ENCODE measurements at places on chromosomes 13 and 19.

GRCh38 chr19:48186541-48186991, 16.1 kb downstream of the ZSWIM9 start:
- no peak for DNase-seq

- DNase-seq: no peak
These were observed 879.0 kb upstream of the SLITRK5 start for GRCh38 chr13:86792153-86792651.

GRCh38 chr19:31257426-31258130, 91.7 kb downstream of the TSHZ3 start:
- DNase-seq: no peak

DNA sequence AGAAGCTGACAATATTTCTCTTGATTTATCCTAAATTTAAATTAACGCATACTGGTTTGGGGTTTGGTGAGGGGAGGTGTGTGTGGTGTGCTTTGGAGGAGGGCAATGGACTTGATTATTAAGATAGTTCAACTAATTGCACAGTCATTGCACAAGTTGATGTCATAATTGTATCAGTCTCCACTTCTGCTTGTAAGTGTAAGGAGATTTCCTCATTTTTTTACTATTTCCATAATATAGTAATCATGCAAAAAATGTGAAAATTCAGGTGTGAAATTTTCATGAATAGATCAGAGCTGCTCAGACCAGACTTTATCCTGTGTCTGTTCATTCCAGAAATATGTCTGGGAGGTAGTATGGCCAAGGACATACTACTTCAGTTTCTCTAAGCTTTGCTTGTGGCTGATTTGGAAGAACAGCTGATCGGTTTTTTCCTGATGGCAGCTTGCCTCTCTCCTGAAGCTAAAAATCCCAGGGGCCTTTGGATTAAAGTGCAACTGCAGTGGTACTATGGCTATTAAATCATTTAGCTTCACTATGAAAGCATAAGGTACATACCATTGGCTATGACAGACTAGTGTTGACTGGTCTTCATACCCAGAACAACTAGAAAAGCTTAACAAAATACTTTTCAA, 201.8 kb upstream of the MIR17HG start:
- DNase-seq: no peak

GRCh38 chr13:41561170-41561569, 103.8 kb downstream of the RGCC start:
- no peak for DNase-seq

GRCh38 chr19:17873786-17874757, 2.3 kb downstream of the SLC5A5 start:
- DNase-seq: peak; percentile 54

DNA sequence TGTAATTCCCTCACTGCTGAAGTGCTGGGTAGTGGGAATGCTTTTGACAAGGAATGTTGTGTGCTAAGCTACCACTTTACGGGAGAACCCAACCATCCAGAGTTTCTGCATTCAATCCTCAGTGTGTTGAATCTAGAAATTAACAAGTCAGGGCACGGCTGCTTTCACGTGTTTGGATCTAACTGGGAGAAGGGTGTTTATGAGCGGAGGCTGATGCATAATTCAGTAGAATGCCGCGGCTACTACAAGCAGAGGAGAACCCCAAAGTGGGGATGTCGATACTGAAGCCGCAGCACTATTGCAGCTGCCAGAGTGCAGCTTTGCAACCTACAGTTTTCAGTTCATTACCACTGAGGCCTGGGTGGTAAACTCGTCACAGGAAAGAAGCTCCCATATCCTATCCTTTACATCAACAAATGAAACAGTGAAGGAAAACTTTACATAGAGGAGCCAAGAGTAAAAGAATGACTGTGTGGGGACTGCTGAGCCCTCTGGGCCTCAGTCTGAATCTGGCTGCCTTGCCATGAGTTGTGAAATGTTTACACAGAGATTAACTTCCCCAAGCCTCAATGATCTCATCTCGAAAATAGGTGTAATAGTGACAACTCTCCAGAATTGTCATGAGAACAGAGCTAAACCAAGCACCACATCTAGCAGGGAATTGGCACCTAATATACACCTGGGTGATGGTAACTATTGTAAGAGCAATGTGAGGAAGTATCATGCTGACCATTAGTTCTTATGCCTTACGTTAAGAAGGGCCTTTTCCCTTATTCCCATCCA, 531.7 kb downstream of the MYO16 start:
- no peak for DNase-seq

GRCh38 chr13:73365252-73365651, 306.4 kb downstream of the KLF5 start:
- no peak for DNase-seq

DNA sequence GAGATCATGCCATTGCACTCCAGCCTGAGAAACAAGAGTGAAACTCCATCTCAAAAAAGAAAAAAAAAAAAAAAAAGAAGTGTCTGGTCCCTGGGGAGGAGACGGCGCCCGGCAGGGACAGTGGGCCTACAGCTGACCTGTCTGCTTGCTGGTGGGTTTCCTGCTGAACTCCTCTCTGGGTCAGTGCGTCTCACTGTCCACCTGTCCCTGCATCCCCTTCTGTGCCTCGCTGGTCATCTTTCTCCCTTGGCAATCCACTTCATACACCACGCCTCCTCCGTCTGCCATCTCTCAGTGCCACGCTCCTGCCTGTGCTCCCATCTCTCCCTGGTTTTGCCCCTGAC, 63.4 kb downstream of the ACSBG2 start:
- no peak for DNase-seq

- DNase-seq: no peak
These were observed 33.9 kb upstream of the CEACAM8 start for GRCh38 chr19:42628411-42629140.

DNA sequence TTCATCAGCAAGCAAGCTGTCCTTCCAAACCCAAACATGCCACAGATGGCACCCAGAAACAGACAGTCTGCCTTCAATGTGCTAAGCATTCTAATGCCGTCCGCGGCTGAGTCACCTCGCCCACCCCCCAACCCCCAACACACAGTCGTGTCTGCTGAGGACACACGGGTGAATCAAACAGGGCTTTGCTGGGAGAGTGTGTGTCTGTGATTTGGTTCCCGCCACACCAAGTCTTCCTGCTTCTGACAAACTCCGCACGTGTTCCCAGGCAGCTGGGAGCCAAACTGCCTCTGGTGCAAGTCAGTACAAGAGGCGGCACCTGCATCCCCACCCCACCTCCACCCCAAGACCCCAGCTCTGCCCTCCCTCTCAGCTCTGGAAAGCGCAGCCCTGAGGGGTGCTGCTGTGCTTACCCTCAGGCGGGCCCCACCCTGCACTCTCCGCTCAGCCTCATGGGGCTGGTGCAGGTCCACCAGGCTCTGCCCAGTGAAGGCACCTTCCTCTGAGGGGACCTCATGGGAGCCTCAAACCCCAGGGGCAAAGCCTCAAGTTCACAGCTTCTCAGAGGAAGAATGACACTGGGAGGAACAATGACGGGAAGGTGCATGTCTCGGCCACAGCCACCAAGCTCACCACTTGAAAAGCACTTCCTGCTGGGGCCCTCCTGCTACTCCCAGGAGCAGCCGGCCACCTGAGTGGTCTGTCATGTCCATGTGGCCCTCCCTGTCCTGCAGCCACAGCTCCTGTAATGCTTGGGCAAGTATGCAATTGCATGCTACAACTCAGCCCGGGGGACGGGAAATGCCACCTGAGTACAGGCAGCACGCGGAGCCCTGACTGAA, 15.0 kb upstream of the SLC35E1 start:
- DNase-seq: no peak

DNA sequence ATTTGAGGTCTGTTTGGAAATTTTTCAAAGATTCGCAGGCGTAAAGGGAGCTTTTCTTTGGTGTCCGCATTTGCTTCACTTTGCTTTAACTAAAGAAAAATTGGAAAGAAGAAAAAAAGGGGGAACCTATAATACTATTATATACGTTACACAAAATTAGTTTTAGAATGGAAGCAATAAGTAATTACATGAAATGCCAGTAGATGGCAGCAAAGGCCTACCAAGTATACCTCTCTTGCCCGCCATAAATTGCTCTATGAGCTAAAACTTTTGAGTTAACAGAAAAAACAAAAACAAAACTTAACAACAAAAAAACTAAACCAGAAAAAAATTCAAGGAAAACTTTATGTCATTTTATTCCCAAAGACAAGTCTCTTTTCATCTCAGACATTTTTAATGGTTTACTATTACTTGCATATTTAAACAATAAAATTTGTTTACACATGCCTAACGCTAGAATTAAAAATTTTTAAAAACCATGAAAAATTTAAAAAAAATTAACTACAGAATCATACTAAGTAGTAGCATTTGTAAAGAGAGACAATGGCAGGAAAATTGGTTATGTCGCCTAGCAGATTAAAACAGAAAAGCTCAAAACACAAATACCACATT, 271.4 kb downstream of the NALCN start:
- no peak for DNase-seq

GRCh38 chr13:72757792-72758535, 23.7 kb downstream of the DIS3 start:
- DNase-seq: no peak

DNA sequence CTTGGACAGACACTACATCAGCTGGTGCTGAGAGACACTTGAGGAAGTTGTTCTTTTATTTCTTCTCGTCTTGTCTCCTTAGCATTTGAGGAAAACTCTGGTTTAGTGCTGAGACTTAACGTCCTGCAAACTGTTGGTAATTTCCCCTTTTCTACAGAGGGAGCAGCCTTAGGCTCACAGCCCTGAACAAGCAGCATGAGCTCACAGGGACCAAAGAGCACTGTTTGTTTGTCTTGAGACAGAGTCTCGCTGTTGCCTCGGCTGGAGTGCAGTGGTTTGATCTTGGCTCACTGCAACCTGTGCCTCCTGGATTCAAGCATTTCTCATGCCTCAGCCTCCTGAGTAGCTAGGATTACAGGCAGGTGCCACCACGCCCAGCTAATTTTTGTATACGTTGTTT, 5.5 kb downstream of the ZNF805 start:
- no peak for DNase-seq

GRCh38 chr13:109577191-109577700, 209.1 kb downstream of the IRS2 start:
- DNase-seq: no peak

DNA sequence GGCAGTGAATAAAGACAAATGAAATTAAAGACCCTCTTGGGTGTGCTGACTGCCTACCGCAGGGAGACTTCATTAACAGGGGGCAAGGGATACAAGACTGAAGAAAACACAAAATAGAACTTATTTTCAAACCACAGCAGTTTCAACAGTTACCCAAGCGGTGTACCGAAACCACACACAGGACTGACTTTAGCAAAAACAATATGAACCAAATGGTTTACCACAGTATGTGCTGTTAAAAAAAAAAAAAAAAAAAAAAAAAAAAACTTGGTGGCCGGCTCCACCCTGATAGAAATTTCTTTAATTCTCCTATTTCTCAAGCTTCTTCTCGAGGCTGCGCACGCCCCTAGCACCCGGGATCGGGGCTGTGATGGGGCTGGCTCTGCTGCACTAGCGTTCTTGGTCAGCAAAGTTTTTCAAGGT, 42.6 kb downstream of the KLF2 start:
- peak; percentile 50 for DNase-seq

DNA sequence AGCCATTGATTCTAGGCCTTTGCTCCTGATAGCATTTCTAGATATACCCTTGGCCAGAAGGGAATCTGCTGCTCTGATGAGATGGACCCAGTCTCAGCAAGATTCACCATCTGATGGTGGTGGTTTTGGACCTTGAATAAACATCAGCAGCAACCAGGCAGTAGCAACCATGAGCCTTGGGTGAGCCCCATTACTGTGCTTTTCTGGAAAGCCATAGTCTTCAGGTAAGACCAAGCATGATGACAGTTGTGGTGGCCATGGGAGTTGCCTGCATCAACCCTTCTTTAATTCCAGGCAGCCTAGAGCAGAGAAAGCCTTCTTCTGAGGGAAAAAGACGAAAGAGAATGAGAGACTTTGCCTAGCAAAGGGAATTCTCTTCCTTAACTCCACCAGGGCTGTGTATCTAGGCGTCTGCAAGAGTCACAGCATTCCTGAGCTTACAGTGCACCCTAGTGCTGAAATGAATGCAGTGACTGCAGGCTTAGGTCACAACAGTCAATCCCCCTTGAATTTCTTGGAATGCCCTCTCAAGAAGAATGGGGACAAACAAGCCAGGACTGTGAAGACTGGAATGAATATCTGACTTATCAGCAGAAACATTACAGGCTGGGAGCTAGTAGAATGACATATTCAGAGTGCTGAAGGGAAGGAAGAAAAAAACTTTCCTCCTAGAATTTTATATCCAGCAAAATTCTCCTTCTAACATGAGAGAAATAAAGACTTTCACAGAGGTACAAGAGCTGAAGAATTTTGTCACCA, 942.4 kb upstream of the PCDH20 start:
- DNase-seq: no peak

GRCh38 chr19:53977429-53977990, 13.9 kb upstream of the CACNG6 start:
- DNase-seq: peak; percentile 63

- peak; percentile 45 for DNase-seq
These were observed 2.0 kb upstream of the ARHGAP45 start for GRCh38 chr19:1064661-1065605.

DNA sequence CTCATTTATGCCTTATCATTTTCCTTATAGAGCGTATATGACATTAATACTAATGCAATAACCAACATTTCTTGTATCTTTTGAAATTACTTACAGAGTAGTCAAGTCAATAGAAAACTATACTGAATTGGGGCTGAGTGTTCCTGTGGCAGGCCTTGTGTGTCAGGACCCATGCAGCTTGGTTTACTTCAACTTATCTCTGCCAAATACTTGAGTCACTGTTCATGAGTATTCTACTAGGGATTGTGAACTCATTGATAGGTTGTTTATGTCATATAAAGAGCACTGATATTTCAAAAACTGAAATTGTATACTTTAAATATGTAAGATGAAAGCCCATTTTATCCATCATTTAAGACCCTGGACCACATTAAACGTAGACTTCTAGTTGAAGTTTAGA, 688.6 kb upstream of the SLITRK1 start:
- no peak for DNase-seq

DNA sequence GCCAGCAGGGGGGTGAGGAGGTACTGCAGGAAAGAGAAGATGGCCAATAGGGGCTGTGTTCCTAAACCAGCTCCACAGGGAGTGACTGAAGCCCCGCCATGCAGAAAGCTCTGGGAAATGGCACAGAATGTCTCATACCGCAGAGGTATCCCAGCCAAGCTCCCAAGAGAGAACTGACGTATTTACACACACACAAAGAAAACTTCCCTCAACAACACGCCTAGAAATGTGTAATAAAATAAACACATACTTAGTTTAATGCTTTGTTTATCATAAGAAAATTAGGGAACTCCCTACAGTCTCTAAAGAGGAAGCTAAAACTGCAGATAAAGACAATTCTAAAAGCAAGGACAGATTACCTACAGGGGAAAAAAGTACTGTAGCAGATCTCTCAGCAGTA, 40.0 kb downstream of the ESD start:
- DNase-seq: no peak

- DNase-seq: no peak
These were observed 6.6 kb downstream of the WDR18 start for GRCh38 chr19:990746-991145.

DNA sequence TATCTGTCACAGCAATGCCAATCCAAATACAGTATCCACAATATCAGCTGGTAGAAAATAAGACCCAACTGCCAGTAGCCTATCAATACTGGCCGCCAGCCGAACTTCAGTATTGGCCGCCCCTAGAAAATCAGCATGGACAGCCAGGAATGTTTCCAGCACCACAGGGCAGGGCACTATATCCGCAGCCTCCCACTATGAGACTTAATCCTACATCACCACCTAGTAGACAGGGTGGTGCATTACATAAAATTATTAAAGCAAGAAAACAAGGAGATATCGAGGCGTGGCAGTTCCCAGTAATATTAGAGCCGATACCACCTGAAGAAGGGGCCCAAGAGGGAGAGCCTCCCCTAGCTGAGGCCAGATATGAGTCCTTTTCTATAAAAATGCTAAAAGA, 111.3 kb downstream of the ZNF486 start:
- no peak for DNase-seq

- no peak for DNase-seq
These were observed 13.6 kb downstream of the GRTP1 start for GRCh38 chr13:113350065-113350937.

All from T-helper 1 cell (primary cell).